GM13976 (cell line): ENCODE measurements at places on chromosomes 7 and 10.
A peak's percentile ranks its signal among the peaks of the same experiment; 100 is the strongest.

- DNase-seq, result peak; percentile 58
These were observed 185.7 kb upstream of the AUTS2 start for GRCh38 chr7:69412331-69413146.

DNA sequence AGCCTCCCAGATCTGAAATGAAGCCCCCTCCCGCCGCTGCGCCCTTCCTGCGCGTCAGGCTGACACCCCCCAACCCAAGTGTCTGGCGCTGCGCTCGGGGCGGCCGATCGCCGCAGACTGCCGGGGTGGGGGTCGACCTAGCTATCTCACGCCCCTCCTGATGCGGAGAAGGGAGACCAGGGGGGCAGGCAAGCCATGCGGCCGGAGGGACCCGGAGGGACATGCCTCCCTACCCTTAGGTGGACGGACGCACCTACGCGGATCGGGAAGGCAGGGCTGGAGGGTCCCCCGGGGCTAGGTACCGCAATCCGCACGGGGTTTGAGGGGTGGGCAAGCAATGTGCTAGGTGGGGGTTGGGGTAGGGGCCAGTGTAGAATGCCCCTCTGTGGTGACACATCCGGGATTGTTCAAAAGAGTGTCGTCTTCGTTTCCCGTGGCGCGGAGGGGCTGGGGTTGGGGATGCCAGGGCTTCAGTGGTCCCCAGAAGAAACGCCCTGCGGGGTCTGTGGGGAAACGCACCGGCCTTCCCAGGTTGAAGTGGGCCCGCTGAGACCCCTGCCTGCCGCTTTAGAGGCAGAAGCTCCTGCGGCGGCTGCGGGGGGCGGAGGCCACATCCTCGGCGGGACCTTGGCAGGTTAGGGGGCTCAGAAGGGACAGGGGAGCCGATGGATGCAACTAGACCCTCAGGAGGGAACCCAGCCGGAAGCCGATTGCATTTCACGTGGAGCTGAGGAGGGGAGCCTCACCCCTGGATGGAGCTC is 913 bp downstream of the ADCYAP1R1 start:
- DNase-seq, result no peak

DNA sequence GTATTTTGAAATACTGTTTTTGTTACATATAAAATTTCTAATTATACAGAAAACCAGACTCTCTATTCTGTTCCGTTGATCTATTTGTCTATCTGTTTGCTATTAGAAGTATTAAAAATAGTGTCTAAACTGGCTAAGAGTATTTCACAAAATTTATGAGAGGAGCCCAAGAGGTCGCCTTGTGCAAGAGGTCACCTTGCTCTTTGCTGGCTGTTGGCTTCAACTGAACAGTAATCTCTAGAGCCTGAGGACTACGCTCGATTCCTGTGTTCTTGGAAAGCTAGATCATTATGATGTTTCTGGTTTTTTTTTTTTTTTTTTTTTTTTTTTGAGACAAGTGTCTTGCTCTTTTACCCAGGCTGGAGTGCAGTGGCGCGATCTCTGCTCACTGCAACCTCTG is 428.6 kb downstream of the LRMDA start:
- no peak for DNase-seq

DNA sequence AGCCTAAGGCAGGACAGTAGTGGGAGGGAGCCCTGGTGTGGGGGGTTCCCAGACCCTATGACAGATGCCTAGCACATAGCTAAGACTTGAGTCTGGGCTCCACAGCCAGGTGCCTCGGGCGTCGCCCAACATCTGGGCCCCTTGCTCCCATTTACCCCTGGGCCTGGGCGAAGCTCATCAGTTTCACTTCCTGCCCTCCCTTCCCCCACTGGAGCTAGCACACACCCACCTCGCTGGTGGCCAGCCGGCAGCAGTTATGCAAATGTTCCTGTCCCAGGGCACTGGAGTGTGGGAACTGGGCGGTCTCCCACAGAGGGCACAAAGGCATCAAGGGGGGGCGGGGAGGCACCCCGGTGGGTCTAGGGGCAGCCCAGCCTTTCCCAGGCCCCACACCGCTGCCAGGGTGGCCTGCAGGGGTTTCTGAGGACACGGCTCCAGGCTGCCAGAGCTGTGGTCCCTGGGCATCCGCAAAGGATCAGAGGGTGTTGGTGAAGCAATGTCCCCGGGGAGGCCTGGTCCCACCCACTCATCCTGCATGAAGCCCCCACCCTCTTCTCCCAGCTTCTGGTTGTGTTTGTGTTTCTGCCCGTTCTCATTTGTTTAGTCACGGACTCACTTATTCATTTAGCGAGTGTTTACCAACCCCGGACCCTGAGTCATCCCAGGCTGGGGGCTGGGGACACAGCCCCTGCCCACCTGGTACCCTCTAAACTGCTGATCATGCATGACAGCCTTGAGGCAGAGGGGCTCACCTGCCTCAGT is 20.4 kb downstream of the SH2B2 start:
- DNase-seq, result peak; percentile 83

DNA sequence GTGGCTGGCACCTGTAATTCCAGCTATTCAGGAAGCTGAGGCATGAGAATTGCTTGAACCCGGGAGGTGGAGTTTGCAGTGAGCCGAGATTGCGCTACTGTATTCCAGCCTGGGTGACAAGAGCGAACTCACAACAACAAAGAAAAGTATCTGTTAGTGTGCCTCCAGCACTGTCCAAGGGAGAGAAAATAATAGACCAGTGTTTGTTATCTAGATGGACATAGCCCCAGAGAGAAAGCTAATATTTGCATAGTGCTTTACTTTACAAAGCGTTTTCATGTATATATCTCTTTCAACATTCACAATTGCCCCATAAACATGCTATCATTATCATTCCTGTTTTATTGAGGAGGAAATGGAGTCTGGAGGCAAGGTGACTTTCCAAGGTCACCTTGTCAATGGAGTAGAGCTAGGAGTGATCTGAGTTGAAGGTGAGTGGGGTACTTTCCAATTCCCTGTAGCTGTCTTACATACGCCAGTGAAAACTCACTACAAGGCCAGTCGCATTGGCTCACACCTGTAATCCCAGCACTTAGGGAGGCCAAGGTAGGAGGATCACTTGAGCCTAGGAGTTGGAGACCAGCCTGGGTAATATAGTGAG is 49.7 kb upstream of the KIF5B start:
- no peak for DNase-seq

DNA sequence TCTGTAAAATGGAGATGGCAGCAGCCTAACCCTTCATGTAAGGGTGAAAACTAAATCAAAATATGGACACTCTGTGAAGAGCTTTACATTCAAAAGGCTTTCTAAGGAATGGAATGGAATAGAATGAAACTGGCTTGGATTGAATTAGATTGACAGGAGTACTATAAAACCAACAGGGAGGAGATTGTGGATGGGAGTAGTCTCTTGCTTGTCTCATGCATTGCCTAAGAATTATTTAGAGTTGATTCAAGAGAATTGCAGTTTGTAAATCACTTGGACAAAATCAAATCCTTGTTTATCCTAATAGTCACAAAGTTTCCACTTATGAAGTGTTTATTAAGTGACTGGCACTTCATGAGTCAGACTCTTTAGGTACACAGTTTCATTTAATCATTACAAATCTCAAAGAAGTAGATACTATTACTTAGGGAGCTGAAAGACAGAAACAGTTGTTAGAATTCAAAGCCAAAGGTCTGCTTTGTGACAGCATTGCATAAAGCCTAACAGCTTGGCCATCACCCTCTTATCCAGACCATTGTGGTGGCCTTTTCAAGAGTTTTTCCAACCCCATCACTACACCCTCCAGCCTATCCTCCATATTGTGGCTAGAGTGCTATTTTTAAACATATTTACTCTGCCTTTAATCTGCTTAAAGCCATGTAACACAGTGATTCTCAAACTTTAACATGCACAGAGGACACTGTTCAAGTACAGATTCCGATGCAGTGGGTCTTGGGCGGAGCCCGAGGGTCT is 91.9 kb upstream of the GHITM start:
- no peak for DNase-seq

DNA sequence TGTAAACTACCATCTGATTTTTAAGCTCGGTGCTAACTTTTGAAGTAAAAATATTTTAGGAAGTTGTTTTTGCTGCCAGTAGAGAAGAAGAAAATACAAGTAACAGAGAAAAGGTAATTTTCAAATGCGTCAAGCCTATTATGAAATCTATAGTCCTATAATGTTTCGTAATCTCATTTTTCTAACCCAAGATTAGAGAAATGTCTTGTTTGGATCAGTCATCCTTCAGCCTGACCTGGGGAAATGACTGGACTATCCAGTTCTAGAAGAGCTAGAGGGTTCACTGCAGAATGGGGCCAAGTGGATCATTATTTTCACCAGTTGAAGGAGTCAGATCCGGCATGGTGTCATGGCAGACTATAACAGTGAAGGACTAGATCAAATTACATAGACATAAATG is 62.7 kb upstream of the FGL2 start:
- no peak for DNase-seq

- peak; percentile 29 for DNase-seq
These were observed 22.2 kb upstream of the UNCX start for GRCh38 chr7:1210321-1210978.

DNA sequence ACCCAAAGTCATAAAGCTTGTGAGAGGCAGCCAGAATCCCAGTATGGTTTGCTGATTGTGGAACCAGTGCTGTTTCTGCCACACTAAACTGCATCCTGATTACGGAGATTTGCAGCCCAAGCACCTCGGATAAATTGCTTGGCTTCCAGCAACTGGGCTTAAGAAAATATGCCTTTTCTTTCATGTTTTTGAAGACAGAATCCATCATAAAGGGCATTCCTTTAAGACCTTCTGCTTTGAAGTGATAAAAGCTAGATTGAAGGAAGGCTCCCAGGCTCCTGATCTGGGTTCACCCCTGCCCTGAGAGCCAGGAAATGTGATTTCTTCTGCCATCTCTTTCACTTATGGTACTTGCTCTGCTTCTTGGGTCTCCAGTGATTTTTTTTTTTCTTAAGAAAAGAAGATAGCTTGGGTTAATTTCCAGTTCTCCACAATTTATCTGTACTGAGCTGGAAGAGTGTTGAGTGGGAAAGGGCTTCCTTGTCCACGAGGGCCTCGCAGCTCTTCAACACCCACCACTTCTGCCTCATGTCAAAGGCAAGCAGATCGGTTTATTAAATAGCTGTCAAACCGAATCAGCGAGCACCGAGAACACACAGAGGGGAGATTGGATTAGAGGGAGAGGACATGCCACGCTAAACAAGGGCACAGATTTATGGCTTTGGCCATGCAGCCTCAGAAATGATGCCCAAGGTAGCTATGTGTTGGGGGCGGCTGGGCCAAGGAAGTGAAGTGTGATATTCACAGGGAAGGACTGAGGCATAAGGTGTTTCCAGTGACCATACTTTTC is 94.9 kb upstream of the TBX20 start:
- no peak for DNase-seq

DNA sequence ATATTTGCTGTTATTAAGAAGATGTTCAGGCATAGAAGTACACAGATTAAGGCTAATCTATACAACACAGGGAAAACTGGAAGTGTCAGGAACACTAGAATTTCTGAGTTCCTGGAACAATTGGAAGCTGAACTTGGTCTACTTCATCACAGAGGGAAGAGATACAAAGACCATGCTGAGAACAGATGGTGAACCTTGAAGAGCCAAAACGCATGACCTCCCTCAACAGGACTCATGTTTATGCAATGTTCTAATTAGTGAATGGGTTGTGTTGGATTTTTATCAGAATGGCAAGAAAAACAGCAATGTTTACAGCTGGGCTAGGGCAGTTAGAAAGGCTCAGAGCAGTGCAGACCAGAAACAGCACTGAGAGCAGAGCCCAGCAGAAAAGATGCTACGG is 94.9 kb downstream of the SFMBT2 start:
- DNase-seq, result no peak

DNA sequence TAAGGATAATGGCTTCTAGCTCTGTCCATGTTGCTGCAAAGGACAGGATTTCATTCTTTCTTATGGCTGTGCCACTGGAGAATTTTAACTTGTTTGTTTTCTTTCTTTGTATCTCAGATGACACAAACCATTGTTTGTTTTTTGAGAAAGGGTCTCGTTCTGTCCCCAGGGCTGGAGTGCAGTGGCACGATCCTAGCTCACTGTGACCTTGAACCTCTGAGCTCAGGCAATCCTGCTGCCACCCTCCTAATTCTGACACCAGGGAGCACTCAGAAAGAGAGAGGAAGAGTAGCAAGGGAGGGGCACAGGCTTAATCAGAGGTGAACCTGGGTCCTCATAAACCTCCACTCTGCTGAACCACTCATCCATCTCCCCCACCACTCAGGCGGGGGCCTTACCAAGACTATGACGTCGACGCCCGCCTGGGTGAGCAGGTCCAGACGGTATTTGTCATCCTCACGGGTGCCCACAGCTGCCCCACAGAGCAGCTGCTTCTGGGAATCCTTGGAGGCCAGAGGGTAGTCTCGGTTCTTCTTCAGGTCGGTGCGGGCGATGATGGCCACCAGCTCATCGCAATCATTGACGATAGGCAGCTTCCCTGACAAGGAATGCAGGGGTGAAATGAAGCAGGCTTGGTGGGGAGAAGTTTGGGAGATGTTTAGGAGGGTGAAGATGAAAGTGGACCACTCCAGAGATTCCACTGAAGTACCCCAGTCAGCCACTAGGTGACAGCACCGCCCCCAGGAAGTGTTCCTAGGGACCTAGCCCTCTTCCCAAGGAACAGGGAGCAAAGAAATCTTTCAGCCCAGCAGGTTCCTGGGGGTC is 11.6 kb downstream of the IMPDH1 start:
- peak; percentile 69 for DNase-seq

GRCh38 chr7:32871624-32872371 is 19.8 kb downstream of the KBTBD2 start:
- no peak for DNase-seq

GRCh38 chr7:117154721-117155120 is 168.1 kb downstream of the WNT2 start:
- DNase-seq, result no peak

GRCh38 chr10:317271-317769 is 182.1 kb downstream of the ZMYND11 start:
- peak; percentile 64 for DNase-seq

DNA sequence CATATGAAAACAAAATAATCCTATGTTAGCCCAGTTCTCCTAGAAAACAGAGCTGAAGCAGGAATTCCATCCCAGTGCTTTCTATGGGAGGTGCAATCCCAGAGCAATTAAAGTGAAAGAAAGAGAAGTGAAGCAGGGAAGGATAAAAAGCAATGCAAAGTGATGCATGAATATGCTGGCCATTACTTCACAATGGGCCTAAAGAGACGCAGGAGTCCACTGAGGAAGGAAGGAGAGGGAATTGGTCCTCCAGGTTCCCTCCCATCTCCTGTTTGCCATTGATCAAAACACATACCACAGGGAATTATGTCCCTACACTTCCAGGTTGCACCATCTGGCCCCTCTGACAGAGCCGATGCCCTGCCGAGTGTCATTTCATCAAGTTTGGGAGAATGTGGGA is 392.2 kb upstream of the NFE2L3 start:
- no peak for DNase-seq
